Stimulated activated CD4-positive, alpha-beta T cell treated with anti-CD3 and anti-CD28 coated beads, Interleukin-4, amount 100 ng/mL, for 24 hours (primary cell): ENCODE measurements at places on chromosomes 4 and X.

GRCh38 chr4:53545273-53545672 lies 46.0 kb downstream of the LNX1 start:
- no peak for DNase-seq

DNA sequence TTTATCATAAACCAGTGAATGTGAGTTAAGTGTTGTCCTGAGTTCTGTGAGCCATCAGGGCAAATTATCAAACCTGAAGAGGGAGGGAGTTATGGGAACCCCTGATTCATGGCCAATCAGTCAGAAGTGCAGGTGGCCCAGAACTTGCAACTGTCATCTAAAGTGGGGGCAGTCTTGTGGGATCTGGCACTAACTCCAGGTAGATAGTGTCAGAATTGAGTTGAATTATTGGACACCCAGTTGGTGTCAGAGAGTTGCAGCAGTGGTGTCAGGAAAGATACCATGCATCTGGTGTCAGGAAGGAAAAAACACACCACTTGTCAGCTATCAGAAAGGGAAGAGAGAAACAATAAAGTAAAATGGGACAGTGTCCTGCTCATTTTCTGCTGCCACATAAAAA lies 8.4 kb downstream of the CORIN start:
- DNase-seq: no peak

GRCh38 chrX:17919896-17920446 lies 58.9 kb upstream of the RAI2 start:
- no peak for DNase-seq

DNA sequence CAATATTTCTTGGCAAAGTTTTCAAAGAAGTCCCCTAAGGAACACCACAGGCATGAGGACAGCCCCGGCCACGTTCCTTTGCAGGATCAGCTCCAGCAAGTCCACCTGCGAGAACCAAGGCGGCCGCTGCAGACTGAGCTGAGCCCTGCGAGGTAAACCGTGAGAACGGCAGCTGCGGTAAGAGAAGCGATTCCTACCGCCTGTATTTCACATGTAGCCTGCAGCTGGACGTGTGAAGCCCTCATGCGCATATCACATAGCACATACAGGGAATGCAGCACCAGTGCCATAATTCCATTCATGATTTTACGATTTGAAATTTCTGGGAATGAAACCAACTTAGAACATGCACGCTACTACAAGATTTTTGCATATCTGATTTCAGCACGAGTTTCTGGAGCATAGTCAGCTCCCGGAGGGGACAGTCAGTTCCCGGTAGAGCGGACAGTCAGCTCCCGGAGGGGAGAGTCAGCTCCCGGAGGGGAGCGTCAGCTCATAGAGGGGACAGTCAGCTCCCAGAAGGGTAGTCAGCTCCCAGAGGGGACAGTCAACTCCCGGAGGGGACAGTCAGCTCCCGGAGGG lies 41.7 kb downstream of the FGFRL1 start:
- DNase-seq: no peak

- no peak for DNase-seq
These were observed 35.1 kb upstream of the TBL1X start for GRCh38 chrX:9429767-9430166.

- DNase-seq: peak; percentile 34
These were observed 33.4 kb upstream of the SRD5A3 start for GRCh38 chr4:55312489-55313101.

GRCh38 chrX:51459125-51459524 lies 37.3 kb downstream of the NUDT11 start:
- DNase-seq: peak; percentile 23

- DNase-seq: no peak
These were observed 5.1 kb upstream of the FAM184B start for GRCh38 chr4:17786567-17786966.

DNA sequence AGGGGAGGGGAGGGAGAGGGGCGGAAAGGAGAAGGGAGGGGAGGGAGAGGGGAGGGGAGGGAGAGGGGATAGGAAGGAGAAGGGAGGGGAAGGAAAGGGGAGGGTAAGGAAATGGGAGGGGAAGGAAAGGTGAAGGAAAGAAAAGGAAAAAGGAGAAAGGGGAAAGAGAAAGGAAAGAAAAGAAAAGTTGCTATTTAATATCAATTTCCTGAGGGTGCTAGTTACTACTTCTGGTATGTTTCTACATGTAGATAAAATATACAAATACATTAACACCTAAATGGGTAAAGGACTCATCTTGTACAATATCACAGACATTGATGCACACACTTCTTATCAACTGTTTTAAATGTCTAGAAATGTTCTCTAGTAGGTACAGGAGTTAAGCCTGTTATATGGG lies 22.6 kb downstream of the ANXA5 start:
- DNase-seq: no peak

DNA sequence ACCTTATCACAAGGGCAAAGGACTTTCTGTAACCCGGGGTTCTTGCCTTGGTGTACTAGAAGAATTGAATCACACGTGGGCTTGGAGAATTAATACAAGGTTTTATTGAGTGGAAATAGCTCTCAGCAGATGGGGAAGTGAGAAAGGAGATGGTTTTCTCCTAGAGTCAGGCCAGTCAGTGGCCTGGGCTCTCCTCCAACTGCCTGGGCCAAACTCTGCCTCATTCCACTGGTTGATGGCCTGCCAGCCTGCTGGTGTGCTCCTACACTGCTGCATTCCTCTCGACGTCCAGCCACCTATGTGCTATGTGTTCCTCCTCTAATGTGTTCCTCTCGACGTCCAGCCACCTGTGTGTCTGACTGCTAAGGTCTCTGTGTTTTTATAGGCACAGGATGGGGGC lies 35.3 kb upstream of the SPIN2A start:
- no peak for DNase-seq

GRCh38 chr4:75180790-75181776 lies 248.2 kb downstream of the PARM1 start:
- DNase-seq: no peak

DNA sequence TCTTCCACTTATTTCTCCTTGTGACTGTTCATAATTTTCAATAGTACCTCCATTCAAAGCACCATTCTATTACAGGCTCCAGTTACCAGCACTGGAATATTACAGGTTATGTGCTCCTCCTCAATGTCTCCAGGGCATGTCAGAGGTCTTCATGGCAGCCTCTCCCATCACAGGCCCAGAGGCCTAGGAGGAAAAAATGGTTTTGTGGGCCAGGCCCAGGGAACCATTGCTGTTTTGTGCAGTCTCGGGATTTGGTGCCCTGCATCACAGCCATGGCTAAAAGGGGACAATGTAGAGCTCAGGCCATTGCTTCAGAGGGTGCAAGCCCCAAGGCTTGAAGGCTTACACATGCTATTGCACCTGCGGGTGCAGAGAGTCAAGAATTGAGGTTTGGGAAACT lies 7.2 kb upstream of the PNMA3 start:
- DNase-seq: no peak

DNA sequence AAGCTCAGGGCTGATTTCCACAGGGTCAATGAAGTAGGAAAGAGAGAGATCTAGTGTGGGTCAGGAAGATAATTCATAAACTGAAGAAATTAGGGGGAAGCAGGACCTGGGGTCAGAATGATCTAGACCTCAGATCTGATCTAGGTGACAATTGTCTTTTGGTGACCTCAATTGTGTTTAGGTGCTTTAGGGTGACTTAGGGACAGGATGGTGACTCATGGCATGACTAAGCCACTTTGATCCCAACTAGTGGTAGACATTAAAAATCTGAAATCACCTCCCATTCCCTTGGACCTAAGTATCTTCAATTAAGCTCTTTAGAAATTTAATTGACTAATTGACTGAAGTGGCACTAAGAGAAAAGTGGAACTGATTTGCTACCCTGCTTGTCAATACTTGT lies 36.7 kb upstream of the GRXCR1 start:
- no peak for DNase-seq

- no peak for DNase-seq
These were observed 337.6 kb upstream of the NR3C2 start for GRCh38 chr4:148779771-148780170.

- DNase-seq: no peak
These were observed 80.2 kb downstream of the C4orf51 start for GRCh38 chr4:145760176-145760575.

GRCh38 chr4:84826681-84827080 lies 139.8 kb downstream of the WDFY3 start:
- DNase-seq: no peak

- no peak for DNase-seq
These were observed 18.5 kb upstream of the UVSSA start for GRCh38 chr4:1328267-1329155.

DNA sequence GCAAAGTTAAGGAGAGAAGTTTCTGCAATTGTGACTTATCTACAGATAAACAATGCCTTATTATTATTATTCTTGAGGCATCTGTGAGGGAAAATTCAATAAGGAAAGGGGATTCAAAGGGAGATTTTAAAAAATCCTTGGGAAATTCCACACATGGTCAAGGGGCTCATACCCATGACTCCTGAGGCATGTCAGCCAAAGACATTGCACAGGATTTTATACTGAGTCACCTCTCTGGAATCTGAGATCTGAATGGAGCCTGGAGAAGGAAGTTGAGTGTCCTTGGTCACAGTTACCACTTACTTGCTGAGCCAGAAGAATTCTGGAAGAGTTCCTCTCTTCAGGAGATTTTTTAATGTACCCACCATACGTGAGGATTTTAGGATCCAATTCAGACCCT lies 14.4 kb upstream of the CXCL8 start:
- no peak for DNase-seq

GRCh38 chr4:683982-684622 lies 4.8 kb downstream of the SLC49A3 start:
- peak; percentile 44 for DNase-seq
